ENCODE measurements at places on chromosomes 3 and 15.

- no peak for DNase-seq
Observed at GRCh38 chr3:184773283-184774186, 38.4 kb upstream of the VPS8 start.

- no peak for DNase-seq
Observed at GRCh38 chr3:135017003-135017893, 222.2 kb downstream of the EPHB1 start.

DNA sequence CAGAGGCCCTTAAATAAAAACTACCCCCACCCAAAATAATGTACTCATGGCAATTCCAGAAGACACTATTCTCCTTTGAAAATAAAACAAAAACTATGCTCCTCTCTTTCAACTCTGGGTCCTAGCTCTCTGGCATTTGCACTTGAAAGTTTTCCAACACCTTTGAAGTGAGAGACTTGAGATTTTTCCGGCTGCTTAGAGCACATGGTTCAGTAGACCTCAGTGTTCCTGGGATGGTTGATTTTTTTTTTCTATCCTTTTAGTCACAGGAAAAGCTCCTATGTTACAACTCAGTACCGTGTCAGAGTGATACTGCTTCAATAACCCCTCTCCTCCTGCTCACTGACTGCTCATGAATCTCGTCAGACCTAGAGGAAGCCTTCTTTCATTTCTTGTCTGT lies 118.3 kb upstream of the TUSC7 start:
- DNase-seq: no peak

DNA sequence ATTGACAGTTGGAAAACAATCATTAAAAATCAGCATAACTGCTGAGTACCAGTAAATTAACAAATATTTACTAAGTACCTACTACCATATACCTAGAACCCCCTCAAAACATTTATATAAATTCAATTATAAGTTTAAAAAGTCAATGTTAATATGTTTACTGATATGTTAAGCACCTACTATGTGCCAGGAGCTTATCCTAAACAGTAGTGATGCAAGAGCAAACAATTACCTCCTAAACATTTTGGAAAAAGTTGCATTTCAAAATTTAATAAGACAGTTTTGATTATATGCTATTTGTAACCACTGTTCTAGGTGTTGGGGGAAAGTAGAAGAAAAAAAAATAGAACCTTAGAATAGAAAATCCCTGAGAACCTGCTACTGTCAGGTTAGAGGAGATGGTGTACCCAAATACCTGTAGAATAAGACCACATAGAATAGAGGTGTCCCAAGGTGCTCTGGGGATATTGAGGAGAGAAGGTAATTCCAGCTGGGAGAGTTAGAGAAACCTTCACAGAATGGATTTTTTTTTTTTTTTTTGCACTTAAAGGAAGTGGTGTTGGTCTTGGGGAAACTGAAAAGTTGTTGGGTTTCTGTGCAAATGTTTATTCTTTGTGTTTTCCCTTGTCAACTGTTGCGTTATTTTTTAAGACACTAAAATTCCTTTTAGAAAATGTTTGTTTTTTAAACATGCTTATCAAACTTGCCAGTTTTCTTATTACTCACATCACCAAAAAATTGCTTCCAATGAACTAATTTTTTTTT lies 16.0 kb downstream of the SNRK start:
- no peak for DNase-seq

- DNase-seq: no peak
Observed at GRCh38 chr15:80957976-80958375, 31.6 kb downstream of the MESD start.

DNA sequence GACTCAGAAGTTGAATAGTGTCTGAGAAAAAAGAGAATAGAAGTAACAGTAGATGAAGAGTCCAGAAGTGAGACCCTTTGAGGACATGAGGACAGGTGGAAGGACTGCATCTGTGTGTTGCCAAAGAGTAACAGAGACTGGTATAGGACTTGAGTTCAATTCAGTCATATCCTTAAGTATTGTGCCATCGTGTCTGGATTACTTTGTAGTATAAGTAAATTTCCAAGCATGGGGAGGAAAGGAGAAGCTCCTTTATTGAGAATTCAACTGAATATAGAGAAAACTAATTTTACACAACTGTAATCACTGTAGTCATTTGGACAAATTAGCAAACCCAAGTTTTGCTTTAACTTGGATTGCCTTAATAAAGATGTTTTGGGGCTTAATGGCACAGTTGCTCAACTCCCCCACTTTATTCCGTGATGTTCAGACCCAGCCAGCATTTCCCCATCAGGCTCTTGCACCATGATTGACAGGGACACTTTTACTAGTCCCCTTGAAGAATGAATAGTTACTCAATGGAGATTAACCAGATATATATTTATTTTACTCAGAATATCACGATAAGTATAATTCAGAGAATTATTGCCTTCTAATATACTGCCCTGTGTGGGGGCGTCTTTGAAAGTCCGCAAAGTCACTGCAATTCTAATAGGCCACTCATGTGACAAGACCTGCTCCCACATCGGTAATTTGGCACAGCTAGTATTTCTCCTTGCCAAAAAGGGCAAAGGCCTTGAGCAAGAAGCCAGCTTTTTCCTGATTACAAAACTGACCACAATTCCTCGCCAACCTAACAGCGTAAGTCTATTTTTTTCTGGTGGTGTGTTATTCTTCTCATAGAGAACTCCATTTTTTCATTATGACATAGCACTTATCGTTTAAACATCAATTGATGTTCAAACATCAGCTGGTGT lies 61.3 kb downstream of the PPARG start:
- no peak for DNase-seq

- no peak for DNase-seq
Observed at GRCh38 chr3:98966862-98967546, 65.5 kb upstream of the DCBLD2 start.

DNA sequence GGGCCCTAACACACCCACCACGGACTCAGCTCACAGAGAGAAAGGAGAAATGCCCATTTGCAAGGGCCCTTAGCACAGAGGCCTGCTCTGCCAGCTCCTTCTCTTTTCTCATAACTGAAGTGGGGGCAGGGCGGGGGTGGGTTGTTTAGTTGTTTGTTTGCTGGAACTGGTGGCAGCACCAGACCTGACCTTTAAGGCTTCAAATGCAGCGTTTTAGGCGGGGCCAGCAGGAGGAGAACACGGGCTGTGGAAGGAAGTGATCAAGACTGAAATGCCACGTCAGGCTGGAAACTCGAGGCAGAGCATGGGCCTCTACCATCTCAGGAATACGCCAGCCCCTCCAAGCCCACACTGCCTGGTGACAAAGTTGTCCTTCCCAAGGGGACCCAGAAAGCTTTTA lies 9.3 kb downstream of the CACNA2D2 start:
- no peak for DNase-seq

DNA sequence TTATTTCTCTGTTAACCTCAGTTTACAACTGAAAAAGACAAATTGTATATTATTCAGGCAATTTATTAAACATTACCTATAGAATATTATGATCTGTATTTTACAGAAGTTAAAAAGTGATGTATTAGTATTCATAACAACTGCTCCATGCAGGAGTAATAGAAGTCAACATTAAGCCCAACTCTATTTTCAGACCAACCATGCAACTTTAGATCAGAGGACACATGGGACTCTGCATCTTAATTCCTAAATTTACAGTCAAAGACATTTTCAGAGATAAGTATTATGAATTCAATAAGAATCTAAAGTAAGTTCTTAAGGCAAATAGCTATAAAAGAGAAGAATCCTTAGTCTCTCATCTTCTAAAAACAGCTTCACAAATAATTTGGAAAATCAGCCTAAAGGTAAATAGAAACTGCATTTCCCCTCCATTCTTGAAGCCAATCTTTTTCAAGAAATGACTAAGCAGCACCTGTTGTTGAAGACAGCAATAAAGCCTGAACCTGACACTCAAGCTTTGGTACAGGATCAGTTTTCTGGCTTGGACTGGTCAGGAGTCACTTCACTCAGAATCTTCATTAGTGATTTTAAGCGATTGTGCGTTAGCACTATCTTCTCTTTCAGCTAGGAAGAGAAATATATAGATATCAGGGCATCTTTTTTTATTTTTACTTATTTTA lies 23.0 kb downstream of the OIP5 start:
- no peak for DNase-seq

DNA sequence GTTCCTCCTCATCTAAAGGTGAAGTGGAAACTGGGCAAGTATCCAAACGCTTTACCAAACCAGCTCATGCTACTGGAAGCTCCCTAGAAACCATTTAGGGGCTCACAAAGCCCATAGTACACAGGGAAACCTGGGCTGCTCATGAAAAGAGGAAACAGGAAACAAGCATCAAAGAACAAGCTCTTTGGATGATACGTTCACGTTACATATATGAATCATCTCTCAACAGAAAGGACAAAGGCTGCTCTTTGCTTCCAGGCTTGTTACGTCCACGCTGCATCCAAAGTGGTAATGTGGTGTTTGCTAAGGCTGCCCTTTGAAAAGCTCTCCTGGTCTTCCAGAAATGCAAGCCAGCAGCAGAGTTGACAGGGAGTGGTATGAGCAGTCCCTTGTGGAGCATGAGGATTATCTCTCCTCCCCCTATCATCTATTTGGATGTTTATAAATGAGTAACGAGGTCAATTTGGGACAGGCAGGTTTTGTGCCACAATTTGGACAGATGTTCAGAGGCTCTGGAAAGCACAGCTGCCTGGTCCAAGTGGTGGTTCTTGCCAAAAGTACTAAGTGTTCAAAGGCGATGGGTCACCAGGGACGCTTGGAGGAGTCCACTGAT lies 98.0 kb upstream of the RORA start:
- no peak for DNase-seq

DNA sequence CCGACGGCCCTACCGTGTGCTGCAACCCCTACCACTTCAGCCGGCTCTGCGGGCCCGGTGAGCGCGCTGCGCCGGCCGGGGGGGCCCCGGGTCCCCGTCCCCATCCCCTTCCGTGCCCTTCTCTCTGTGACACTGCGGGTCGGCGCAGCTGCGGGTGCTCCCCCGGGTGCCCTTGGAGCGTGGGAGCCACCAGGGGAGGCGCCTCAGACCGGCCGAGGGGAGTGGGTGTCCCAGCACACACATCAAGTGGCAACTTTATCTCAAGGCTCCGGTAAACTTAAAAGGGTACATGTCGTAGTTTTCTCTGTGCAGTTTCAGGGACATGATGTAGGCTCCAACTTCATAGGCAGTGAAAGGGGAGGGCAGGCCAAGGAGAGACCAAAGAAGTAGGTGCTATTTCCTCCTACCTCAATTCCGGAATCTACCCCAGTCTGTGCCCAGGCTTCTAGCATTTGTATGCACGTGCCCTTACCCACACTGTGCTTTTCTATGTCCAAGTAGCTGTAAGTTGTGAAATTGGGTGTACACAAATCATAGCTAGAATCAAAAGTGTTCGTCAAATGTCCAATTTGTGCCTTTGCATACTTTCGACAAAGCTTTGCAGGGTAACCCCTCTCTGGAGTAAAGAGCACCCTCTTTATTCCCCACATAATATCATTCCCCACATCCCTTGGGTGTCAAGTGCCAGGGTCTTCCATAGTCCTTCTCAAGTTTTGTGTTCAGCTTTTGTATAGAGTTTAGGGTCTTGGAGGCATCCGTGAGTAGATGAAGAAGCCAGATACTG lies 2.2 kb downstream of the SMAD6 start:
- no peak for DNase-seq

DNA sequence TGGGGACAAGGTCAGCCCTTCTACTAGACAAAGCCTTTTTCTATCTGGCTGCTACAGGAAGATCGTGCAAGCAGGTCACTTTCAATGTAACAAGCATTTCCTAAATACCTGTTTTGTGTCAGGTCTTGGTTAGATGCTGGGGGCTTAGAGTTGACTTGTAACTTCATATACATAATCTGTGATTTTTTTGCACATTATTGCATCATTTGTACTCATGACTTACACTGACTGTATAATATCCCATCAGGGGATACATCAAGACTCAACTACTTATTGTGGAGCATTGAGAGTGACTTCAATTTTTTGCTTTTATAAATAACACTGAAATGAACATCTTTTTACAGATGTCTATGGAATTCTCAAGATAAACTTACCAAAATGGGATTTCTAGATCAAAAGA lies 68.9 kb downstream of the ABTB1 start:
- DNase-seq: no peak

- DNase-seq: no peak
Observed at GRCh38 chr15:81052046-81052445, 51.3 kb downstream of the TLNRD1 start.

- DNase-seq: no peak
Observed at GRCh38 chr3:21901484-21901883, 150.5 kb upstream of the ZNF385D start.

GRCh38 chr15:100531823-100532327 lies 3.1 kb upstream of the CERS3 start:
- no peak for DNase-seq

DNA sequence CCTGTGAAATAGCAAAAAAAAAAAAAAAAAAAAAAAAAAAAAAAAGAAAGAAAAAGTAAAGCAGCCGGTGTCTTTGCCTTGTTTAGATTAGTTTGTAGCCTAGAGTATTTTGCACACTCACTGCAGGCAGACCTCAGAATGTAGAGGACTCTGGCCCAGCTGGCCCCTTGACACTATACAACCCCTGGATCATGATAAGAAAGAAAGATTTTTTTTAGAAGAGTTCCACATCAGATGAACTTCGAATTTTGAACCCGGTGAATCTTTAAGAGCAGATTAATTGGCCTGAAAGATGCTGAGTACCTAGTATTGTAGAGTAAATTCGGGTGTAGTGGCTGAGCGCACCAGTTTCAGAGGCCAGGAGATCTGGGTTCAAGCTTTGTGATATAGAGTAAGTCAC lies 727.7 kb upstream of the GOLIM4 start:
- no peak for DNase-seq

- DNase-seq: no peak
Observed at GRCh38 chr15:73318463-73319351, 50.1 kb downstream of the HCN4 start.

DNA sequence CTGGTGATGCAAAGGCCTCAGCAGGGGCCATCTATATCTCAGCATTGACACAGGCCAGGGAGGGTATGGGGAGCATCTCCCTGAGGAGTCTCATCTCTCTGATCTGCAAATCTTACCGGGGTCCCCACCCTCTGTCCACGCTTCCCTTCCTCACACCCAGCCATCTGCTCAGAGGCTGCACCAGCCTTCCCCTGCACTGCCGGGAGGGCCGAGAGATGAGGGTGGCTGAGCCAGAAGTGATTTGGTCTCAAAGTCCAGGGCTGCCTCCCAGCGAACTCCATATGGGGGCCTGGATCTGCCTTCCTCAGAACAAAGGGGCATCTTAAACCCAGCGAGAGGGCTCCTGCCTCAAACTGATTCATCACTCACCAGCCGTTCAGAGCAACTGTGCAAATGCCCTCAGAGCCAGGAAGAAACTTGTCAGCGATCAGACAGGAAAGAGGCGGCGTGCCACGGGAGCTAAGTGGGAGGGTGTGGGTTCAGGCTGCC lies 4.6 kb downstream of the IGDCC3 start:
- no peak for DNase-seq

Data from T47D (cell line).